Left lung (tissue), 14 donors: ENCODE measurements at places on chromosomes 2 and 18. TPM values are rescaled to one million over a fixed set of nuclear protein-coding genes. Genes with fewer than 3 reads are reported as not detected.

DNA sequence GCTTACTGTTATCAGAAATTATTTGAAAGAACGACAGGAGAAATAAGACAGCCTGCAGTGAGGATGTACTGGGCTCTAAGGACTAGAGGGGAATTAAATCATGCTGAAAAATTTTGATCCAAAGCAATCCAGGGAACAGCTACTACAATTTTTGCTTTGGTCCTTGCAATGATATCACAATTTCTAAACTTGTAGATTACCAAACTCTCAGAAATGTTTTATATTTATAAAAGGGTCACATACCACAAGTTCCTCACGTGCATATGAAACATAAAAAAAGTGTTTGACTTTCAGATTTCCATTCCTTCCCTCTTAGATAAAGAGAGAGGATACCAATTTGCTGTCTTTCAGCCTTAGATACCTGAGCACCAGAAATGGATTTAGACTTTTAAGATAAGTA lies 261.2 kb downstream of the STK39 start:
- no peak overlapping the region for H3K4me3 ChIP-seq
- H3K27ac ChIP-seq, result no peak overlapping the region
- H3K4me1 ChIP-seq, result no peaks in the 10 kb centered on the region
- H3K36me3 ChIP-seq, result peaks cover 8% of the 10 kb centered on the region

- no peak overlapping the region for H3K27ac ChIP-seq
- no peaks in the 10 kb centered on the region for H3K36me3 ChIP-seq
- no peak for DNase-seq
- H3K4me1 ChIP-seq, result peaks cover 13% of the 10 kb centered on the region
- no peaks in the 10 kb centered on the region for H3K27me3 ChIP-seq
Measured at GRCh38 chr2:237898057-237898414, 38.6 kb downstream of the RAMP1 start.

GRCh38 chr18:39752351-39752750 lies 2186.8 kb upstream of the CELF4 start:
- H3K4me1 ChIP-seq, result no peaks in the 10 kb centered on the region
- no peak for DNase-seq
- no peaks in the 10 kb centered on the region for H3K27me3 ChIP-seq
- H3K27ac ChIP-seq, result no peak overlapping the region
- H3K4me3 ChIP-seq, result no peak overlapping the region

DNA sequence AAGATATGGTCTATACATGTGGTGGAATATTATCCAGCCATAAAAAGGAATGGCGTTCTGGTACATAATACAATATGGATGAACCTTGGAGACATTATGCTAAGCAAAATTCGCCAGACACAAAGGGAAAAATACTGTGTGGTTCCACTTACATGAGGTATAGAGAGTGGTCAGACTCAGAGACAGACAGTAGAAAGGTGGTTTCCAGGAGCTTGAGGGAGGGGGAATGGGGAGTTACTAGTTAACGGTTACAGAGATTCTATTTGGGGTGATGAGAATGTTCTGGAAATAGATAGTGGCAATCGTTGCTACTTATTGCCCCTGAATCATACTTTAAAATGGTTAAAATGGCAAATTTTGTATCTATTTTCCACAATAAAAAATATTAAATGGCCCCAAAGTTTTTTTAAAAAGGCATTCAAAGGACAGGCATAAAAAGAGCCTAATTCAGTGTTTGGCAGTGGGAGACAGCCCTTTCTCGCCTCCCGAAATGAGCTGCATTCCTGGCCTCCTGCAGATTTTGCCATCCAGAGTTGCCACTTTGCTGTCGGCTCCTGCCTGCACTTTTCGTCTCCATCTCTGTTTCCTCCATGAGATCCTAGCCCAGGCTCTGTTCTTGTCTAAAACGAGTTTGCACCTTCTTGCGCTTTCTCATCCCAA lies 13.5 kb downstream of the TNFRSF11A start:
- DNase-seq, result no peak
- H3K27ac ChIP-seq, result no peak overlapping the region
- peaks cover 18% of the 10 kb centered on the region for H3K27me3 ChIP-seq
- no peak overlapping the region for H3K4me3 ChIP-seq

- peaks cover 41% of the 10 kb centered on the region for H3K36me3 ChIP-seq
- no peak for DNase-seq
- no peaks in the 10 kb centered on the region for H3K4me1 ChIP-seq
- H3K4me3 ChIP-seq, result no peak overlapping the region
- no peak overlapping the region for H3K27ac ChIP-seq
Measured at GRCh38 chr2:61045999-61046398, 19.7 kb upstream of the SANBR start.

SERPINB5 gene
- polyA plus RNA-seq, result not detected

FZD7 gene
- polyA plus RNA-seq, result 37.0 TPM

NAPG gene
- 29.2 TPM for polyA plus RNA-seq

DNA sequence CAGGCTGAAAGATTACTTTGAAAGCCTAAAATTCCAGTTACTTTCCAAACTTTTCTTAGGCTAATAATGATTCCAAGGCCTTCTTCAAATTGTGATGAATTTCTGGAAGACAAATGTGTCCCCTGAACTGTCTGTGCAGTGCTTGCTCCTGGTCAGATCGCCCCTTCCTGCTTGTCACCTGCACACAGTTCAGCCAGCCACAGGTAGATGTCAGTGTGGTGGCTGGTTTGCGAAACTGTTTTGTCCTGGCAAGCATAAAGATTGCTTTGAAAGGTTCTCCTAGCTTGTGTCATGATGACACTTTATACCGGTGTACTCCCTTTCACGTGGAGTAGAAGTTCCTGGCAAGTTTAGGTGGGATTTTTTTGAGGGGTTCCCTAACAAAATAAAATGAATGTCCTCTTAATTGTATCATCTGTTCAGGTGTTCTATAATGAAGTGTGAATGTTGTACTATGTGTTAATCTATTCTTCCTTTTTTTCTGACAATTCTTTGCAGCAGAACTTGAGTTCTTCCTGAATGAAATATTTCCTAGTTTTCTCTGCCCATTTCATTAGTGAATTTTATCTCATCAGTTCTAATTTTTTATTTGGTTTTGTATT lies 298.8 kb downstream of the ZNF407 start:
- no peaks in the 10 kb centered on the region for H3K36me3 ChIP-seq
- peak; percentile 43 for DNase-seq
- no peaks in the 10 kb centered on the region for H3K4me1 ChIP-seq
- no peaks in the 10 kb centered on the region for H3K27me3 ChIP-seq

DNA sequence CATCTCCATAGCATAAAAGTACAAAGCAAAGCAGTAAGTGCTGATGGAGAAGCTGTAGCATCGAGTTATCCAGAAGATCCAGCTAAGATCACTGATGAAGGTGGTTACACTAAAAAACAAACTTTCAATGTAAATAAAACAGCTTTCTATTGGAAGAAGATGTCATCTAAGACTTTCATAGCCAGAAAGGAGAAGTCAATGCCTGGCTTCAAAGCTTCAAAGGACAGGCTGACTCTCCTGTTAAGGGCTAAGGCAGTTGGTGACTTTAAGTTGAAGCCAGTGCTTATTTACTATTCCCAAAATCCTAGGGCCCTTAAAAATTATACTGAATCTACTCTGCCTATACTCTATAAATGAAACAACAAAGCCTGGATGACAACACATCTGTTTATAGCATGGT lies 44.0 kb downstream of the METTL8 start:
- H3K36me3 ChIP-seq, result no peaks in the 10 kb centered on the region
- no peak overlapping the region for H3K4me3 ChIP-seq
- DNase-seq, result no peak
- H3K4me1 ChIP-seq, result no peaks in the 10 kb centered on the region
- H3K27ac ChIP-seq, result no peak overlapping the region
- H3K27me3 ChIP-seq, result no peaks in the 10 kb centered on the region

DNA sequence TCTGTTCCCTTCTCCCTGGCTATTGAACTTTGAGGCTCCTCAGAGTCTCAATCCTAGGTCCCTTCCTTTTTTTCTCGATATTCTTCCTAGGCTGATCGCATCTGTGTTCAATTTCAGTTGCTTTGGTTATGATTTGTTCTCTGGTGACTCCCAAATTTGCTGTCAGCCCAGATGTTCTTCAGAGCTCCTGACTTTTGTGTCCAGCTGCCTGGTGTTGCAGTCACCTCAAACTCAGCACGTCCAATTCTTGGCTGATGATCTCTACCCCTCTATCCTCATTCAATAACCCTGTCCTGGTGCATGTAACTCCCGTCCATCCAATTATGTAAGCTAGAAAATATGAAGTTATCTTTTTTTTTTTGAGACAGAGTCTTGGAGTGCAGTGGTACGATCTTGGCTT lies 31.4 kb downstream of the DIS3L2 start:
- no peaks in the 10 kb centered on the region for H3K27me3 ChIP-seq
- no peak for DNase-seq
- H3K36me3 ChIP-seq, result no peaks in the 10 kb centered on the region
- no peaks in the 10 kb centered on the region for H3K4me1 ChIP-seq

SPR gene
- 5.4 TPM for polyA plus RNA-seq

ELOA2 gene
- polyA plus RNA-seq, result not detected

- no peaks in the 10 kb centered on the region for H3K36me3 ChIP-seq
- no peak overlapping the region for H3K27ac ChIP-seq
- DNase-seq, result no peak
- H3K27me3 ChIP-seq, result no peaks in the 10 kb centered on the region
- no peak overlapping the region for H3K4me3 ChIP-seq
- no peaks in the 10 kb centered on the region for H3K4me1 ChIP-seq
Measured at GRCh38 chr2:185208261-185208660, 530.3 kb upstream of the FSIP2 start.

SH3RF3 gene
- polyA plus RNA-seq, result 8.6 TPM

DHRS9 gene
- 0.62 TPM for polyA plus RNA-seq

- H3K36me3 ChIP-seq, result peaks cover 5% of the 10 kb centered on the region
- no peak for DNase-seq
- no peaks in the 10 kb centered on the region for H3K27me3 ChIP-seq
- peaks cover 9% of the 10 kb centered on the region for H3K4me1 ChIP-seq
- H3K27ac ChIP-seq, result no peak overlapping the region
Measured at GRCh38 chr18:79524181-79525078, 128.7 kb downstream of the NFATC1 start.

GRCh38 chr2:241503776-241504392 lies 4.5 kb downstream of the STK25 start:
- H3K27ac ChIP-seq, result no peak overlapping the region
- H3K4me3 ChIP-seq, result no peak overlapping the region
- no peak for DNase-seq
- H3K36me3 ChIP-seq, result no peaks in the 10 kb centered on the region
- H3K4me1 ChIP-seq, result peaks cover 21% of the 10 kb centered on the region
- H3K27me3 ChIP-seq, result peaks cover 8% of the 10 kb centered on the region

DNA sequence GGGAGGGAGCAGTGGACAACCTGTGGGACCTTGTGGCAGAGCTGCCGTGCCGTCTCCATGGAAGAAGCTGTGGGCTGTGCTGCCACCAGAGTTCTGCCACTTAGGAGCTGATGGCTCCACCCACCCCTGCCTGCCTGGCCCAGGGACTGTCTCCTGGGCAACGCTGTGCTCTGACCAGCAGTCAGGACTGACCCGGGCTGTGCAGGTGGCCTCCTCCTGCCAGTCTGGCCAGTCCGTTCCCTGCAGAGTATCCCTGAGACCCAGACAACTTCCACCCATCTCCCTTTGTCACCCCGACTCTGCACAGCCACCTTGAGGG lies 12.8 kb downstream of the ASIC4 start:
- H3K4me1 ChIP-seq, result peaks cover 12% of the 10 kb centered on the region
- H3K27ac ChIP-seq, result no peak overlapping the region
- DNase-seq, result no peak
- H3K4me3 ChIP-seq, result no peak overlapping the region
- peaks cover 100% of the 10 kb centered on the region for H3K27me3 ChIP-seq

DNA sequence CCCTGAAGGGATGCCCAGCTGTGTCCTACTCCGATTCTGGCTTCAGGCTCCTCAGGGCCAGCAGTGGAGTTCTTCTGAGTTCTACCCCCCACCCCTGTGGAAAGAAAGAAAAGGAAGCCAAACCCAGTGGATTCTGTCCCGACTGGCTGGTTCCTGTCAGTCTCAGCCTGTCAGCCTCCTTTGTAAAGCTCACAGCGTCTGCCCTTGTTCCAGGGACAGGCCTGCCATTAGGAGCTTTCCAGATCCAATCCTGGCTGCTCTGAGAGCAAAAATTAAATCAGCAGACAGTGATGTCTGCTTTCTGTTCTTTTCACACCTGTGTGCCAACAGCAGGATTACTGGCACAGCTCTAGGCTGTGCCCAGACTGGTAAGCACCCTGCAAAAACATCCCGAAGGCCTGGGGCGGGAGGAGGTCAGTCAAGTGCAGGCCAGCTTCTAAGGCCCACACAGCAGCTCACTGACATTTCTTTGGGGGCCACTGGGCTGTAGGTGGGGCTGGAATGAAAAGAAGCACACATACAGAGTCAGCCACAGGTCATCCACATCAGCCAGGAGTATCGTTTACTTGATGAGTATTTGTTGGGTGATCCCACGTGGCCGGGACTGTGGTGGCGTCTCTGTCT lies 69.1 kb downstream of the EHD3 start:
- no peaks in the 10 kb centered on the region for H3K4me1 ChIP-seq
- no peak overlapping the region for H3K27ac ChIP-seq
- DNase-seq, result peak; percentile 84

C2orf15 gene
- polyA plus RNA-seq, result 7.4 TPM

DNA sequence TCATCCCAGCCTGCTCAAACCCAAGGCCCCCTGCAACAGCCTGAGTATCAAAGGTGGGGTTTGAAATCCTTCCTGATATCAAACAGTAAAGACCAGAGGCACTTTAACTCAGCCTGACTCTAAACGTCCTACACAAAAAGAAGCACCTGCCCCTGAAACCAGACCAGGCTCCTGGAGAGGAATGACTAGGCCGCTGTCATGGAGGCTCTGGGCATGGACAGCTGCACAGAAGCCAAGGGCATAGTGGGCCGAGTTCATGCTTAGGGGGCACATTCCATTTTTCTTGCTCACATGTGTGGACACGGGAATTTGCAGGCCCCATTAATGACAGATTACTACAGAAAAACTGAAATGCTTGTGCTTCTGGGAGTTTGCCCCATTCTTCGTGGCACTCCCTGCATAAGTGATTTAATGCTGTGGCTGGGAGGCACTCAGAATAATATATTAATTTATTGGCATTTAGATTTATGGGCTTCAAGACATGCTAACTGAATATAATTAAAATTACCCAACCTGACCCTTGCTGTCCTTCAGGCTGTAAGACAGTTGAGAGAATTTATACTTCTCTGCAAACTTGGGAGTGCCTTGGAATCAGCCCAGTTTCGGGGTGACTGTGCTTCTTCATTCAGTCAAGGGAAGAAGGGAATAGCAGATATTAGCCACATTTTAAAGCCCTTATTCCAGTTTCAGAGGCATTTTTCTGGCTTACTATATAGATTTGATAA lies 105.5 kb downstream of the GYPC start:
- no peak overlapping the region for H3K27ac ChIP-seq
- no peak for DNase-seq
- H3K27me3 ChIP-seq, result no peaks in the 10 kb centered on the region
- H3K4me3 ChIP-seq, result no peak overlapping the region
- no peaks in the 10 kb centered on the region for H3K4me1 ChIP-seq
